ENCODE measurements at places on chromosomes 7 and 10.

DNA sequence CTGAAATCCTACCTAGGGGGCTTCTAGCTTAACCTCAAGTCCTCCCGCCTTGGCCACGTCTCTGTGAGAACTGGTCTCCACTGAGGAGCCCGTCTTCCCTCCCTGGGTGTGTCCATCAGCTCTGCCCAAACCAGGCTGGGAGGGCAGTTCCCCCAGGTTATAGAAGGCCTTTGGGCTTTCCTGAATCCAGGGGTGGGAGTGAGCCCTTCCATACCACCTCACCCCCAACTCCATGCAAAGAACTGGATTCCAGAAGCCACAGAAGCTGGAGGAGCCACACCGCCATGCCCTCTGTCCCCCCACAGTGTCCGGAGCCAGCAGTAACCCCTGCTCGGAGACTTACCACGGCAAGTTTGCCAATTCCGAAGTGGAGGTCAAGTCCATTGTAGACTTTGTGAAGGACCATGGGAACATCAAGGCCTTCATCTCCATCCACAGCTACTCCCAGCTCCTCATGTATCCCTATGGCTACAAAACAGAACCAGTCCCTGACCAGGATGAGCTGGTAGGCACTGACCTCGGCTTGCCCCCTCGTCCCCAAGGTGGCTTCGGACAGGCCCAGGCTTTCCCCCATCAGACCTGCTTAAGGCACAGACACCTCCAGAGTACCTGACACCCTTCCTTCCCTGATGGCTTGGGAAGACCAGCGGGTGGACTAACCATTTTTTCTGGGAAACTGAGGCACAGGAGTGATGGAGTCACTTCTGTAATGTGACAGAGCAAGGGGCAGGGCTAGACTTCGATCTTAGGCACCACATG, 4.7 kb downstream of the CPA1 start:
- DNase-seq, result no peak

DNA sequence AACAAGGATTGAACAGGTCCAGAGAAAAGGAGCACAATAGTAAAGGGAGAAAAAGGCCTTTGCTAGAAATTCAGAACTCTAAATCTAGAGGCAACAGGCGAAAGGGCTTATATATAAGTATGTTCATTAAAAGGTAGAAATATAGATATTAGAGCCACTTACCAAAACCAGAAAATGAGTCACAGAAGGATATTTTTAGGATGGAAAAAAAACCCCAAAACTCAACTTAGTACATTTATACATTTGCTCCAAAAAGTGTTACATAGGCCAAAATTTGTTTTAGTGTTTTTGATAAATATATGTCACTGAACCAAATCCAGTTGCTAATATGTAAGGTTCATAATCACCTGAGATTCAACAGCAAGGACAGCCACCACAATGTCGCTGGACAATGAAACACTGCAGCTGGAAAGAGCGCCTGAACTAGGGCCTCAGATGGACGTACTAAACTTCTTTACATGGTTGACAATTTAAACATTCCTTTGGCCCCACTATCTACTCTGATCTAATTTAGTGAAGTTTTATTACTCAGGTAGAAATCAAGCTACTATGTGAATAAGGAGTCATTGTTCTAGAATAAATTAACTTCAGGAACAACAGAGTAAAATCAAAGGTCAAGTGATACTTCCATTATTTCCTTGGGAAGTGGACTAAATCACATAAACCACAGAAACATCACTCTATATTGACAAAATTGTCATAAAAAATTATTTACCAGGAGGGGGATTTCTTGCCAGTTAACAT, 10.9 kb downstream of the FAM3C start:
- no peak for DNase-seq

- DNase-seq, result no peak
These were observed 121.7 kb downstream of the C7orf25 start for GRCh38 chr7:42790196-42790595.

GRCh38 chr10:99845837-99846382, 63.5 kb downstream of the ABCC2 start:
- peak; percentile 51 for DNase-seq

- DNase-seq, result no peak
These were observed 61.6 kb upstream of the WDR11 start for GRCh38 chr10:120789303-120790203.

- no peak for DNase-seq
These were observed 642.1 kb upstream of the GALNT17 start for GRCh38 chr7:70489813-70490212.

GRCh38 chr10:33377658-33378025, 43.2 kb upstream of the NRP1 start:
- no peak for DNase-seq

DNA sequence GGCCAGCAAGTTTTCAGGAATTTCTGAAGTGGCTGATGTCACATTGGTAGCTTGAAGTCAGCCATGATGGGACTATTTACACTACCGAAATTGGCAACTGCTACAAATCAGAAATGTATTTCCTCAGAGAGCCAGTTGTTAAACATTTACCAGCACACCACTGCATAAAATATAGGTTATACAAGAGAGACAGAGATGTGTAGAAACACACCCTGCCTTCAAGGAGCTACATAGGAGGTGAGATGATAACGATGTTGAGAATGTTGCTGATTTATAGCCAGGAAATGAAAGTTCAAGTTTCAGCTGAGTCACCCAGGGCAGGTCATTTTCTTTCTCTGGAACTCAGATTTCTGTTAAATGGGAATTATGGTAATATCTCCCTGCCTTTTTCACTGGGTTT, 46.0 kb upstream of the TCF7L2 start:
- DNase-seq, result no peak

- no peak for DNase-seq
These were observed 206.6 kb upstream of the BMPER start for GRCh38 chr7:33698692-33699128.

DNA sequence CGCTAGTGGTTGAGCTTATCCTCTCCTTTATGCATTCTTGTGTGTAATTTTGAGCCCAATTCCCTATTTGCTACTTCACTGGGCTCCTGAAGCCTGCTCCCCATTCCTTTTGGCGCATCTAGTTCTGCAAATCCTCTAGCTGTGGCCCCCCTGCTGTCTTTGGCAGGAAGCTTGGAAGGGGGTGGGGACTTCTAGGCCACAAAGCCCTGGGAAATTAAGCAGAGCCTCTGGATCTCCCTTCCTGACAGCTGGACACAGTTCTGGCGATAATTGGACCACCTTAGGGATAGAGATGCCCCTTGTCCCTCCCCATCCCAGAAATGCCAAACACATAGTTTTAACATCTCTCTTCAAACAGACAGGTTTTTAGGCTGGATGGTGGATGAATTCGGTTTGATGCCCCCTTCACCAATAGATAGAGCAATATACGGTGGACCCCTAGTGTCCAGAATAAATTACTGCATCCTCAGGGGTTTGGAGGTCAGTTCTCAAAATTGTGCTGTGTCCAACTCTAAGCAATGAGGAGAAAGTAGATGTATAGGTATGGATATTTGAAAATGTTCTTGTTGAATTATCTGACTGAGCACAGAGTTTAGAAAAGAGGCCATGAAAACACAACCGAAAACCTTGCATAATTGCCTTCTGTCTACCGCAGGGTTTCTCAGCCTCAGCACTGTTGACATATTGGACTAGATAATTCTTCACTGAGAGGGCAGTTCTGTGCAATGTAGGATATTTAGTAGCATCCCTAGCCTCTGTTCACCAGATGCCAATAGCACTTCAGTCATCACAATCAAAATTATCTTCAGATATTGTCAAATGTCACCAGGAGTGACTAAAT, 75.5 kb downstream of the PAPSS2 start:
- no peak for DNase-seq

GRCh38 chr7:158953912-158954311, 97.6 kb downstream of the DYNC2I1 start:
- no peak for DNase-seq

DNA sequence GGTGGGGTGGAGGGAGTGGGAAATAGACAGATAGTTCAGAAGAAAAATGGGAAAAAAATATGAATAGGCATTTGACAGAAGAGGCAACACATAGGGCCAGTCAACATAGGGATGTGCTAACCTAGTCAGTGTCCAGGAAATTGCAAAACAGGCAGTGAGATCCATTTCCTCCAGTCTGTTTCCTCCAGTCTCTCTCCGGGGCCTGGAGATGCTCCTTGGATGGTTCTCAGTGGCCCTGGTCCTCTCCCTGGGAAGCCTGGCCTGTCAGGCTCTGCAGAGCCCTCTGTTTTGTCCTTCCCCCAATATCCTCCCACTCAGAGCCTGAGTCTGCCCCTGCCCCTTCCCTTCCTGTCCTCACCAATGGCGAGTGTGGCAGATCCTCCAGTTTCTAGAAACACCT, 52.6 kb downstream of the SYPL1 start:
- DNase-seq, result no peak

GRCh38 chr10:57880446-57881227, 387.1 kb downstream of the IPMK start:
- no peak for DNase-seq

DNA sequence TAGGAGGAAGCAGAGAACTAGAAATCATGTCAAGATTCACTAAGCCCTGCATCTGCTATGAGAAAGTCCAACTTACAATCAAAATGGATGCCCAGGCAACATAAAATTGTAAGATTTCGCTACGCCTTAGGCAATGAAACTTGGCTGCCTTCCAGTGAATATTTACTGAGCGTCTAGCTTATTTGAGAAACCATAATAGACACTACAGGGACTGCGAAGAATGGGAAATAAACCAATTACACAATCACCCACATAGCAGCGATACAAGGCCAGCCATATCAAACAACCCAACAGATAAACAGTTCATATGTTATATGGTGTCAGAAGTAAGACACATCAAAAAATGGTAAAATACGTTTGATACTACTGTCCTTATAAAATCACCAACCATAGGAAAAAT, 545.0 kb upstream of the C7orf33 start:
- DNase-seq, result no peak

GRCh38 chr7:51789489-51789888, 472.9 kb upstream of the COBL start:
- no peak for DNase-seq

- no peak for DNase-seq
These were observed 92.3 kb downstream of the NKX6-2 start for GRCh38 chr10:132693676-132694075.

DNA sequence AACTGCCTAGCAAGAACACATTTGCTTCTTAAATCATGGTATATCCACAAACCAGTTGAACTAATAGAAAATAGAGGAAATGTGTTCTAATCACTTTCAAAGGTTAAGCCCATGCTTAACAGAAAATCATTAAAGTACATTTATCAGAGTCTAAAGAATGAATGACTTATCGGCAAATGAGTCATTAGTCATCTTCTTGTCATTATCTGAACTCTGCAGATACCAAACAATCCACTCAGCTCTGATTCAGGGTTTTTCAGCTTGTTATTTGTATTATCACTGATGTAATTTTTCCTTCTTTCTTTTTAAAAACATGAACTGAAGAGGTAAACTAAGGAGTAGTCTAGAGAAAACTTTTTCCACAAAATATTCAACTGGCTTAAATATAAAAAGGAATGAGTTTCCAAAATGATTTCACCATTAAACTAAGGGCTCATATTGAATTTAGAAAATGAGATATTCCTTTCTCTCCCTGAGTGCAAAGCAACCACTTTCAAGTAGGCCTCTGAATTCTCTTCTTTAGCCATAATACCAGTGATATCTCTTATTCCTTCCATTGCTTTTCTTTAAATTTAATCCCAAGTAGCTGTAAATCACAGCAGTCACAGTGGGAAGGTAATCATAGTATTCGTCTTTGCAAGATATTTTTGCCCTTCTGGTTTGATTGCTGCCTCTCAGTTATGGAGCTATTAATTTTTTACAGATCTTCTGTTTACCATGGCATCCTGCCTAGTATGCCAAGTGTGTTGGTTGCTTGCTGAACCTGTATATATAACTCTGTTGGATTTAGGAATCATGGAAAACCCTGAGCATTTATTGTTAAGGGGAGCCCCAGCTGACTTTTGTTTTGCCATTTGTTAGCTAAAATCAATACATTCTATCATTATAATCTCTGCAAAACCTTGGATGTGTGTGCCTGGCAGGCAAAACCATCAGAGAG, 125.1 kb downstream of the THSD7A start:
- DNase-seq, result no peak

GRCh38 chr7:128053023-128053422, 21.8 kb upstream of the LRRC4 start:
- DNase-seq, result no peak

GRCh38 chr7:86226191-86226590, 417.5 kb upstream of the GRM3 start:
- no peak for DNase-seq

- no peak for DNase-seq
These were observed 304.4 kb downstream of the ZEB1 start for GRCh38 chr10:31623466-31623865.

DNA sequence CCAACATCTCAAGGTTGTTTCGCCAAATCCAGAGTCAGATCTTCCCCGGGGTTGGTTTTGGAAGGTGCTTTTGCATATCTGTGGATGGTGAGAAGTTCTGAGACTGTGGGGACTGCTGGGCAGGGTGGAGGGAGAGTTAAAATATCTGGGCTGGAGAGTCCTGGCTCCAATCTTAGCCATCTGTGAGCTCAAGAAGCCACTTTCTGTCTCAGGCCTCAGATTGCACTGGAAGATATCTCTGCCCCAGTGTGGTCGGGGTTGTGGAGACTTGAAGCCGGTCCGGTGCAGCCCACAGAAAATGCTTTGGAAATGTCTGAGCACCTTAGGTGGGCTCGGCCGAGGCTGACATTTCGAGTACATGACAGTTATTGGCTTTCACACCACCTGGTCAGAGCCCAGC, 72.2 kb upstream of the SFMBT2 start:
- no peak for DNase-seq

DNA sequence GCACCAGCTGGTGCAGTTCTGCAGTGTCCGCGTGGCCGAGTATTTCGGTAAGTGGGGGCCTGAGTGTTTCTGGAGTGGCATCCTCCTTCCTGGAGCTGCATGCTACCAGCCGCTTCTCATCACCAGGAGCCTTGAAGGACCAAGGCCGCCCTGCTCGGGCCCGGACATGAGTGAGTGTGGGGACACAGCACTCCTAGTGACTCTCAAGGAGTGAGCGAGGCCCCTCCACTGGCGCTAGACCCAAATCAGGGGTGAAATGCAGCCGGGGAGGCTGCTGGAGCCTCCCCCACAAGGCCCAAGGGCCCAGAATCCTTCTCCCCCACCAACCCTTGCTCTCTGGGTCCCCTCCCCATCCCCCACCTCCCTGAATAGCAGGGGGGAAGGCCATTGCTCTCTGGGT, 48.0 kb downstream of the CAMK2B start:
- DNase-seq, result no peak

Data from stimulated activated CD4-positive, alpha-beta T cell treated with anti-CD3 and anti-CD28 coated beads, Interleukin-4, amount 100 ng/mL, for 48 hours (primary cell).